Activated T-helper 1 cell treated with anti-CD3 and anti-CD28 coated beads, Interleukin-12 subunit alpha, Interleukin-12 subunit beta, Interleukin-2, Interleukin-4 antibody, amounts not matched to agents 30 ng/mL and 10 ng/mL and 1 ng/mL, durations not matched to agents 14 hours and 24 hours and 36 hours (primary cell): ENCODE measurements at places on chromosomes 1 and 21.

DNA sequence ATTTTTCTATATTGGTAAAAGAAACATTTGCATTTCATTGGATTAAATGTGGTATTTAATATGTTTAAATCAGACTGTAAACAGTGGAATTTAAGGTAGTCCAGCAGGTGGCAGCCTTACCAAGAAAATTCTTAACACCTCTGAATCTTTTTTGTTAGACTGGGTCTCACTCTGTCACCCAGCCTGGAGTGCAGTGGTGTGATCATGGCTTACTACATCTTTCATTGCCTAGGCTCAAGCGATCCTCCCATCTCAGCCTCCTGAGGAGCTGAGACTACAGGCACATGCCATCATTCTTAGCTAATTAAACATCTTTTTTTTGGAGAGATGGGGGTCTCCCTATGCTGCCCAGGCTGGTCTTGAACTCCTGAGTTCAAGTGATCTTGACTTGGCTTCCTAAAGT lies 98.8 kb downstream of the RABGAP1L start:
- DNase-seq: peak; percentile 6
- no peak overlapping the region for H3K27ac ChIP-seq
- H3K4me1 ChIP-seq: no peaks in the 10 kb centered on the region

GRCh38 chr1:3590139-3590763 lies 21.1 kb downstream of the MEGF6 start:
- H3K27ac ChIP-seq: no peak overlapping the region
- H3K4me3 ChIP-seq: no peak overlapping the region
- no peaks in the 10 kb centered on the region for H3K27me3 ChIP-seq
- no peak for DNase-seq
- no peaks in the 10 kb centered on the region for H3K36me3 ChIP-seq

- H3K36me3 ChIP-seq: no peaks in the 10 kb centered on the region
- DNase-seq: no peak
- no peaks in the 10 kb centered on the region for H3K27me3 ChIP-seq
These were observed 433.4 kb upstream of the CAMK1G start for GRCh38 chr1:209150114-209150513.

GRCh38 chr1:17045150-17045549 lies 8.7 kb downstream of the SDHB start:
- peaks cover 16% of the 10 kb centered on the region for H3K4me1 ChIP-seq
- H3K4me3 ChIP-seq: no peak overlapping the region
- H3K27ac ChIP-seq: no peak overlapping the region
- DNase-seq: no peak
- no peaks in the 10 kb centered on the region for H3K27me3 ChIP-seq

- H3K4me1 ChIP-seq: peaks cover 13% of the 10 kb centered on the region
- no peak overlapping the region for H3K27ac ChIP-seq
- no peaks in the 10 kb centered on the region for H3K36me3 ChIP-seq
These were observed 61.7 kb downstream of the ITSN1 start for GRCh38 chr21:33703750-33704606.

GRCh38 chr21:34795548-34796180 lies 126.9 kb downstream of the CLIC6 start:
- peaks cover 44% of the 10 kb centered on the region for H3K36me3 ChIP-seq
- H3K4me3 ChIP-seq: no peak overlapping the region
- no peak for DNase-seq
- no peaks in the 10 kb centered on the region for H3K4me1 ChIP-seq
- no peak overlapping the region for H3K27ac ChIP-seq
- H3K27me3 ChIP-seq: no peaks in the 10 kb centered on the region

- no peaks in the 10 kb centered on the region for H3K36me3 ChIP-seq
- no peaks in the 10 kb centered on the region for H3K4me1 ChIP-seq
- no peak for DNase-seq
- H3K4me3 ChIP-seq: no peak overlapping the region
- no peaks in the 10 kb centered on the region for H3K27me3 ChIP-seq
These were observed 325.1 kb downstream of the CAMTA1 start for GRCh38 chr1:7110321-7110720.

- H3K4me1 ChIP-seq: no peaks in the 10 kb centered on the region
- no peak for DNase-seq
- H3K27ac ChIP-seq: no peak overlapping the region
- no peak overlapping the region for H3K4me3 ChIP-seq
- no peaks in the 10 kb centered on the region for H3K27me3 ChIP-seq
- H3K36me3 ChIP-seq: peaks cover 4% of the 10 kb centered on the region
These were observed 41.7 kb downstream of the COQ8A start for GRCh38 chr1:226981838-226982237.

DNA sequence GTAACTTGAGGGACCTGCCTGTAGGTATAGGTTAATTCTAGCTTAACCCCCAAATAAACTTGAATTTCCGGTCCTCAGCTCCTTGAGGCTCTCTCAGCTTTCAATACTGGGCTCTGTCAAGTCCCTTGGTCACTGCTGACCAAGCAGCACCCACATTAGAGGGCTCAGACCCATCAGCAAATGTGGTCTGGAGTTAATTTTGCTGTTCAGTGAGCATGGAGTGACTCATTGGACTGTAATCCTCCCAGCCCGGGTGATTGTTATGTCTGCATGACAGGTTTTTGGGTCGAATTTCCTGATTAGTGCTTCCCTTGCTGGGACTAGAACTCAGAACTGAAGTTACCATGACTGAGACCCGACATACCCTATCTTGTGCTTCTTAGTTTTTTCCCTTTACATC lies 130.6 kb downstream of the URB2 start:
- no peak overlapping the region for H3K4me3 ChIP-seq
- no peak for DNase-seq
- peaks cover 2% of the 10 kb centered on the region for H3K27me3 ChIP-seq
- H3K27ac ChIP-seq: no peak overlapping the region
- H3K36me3 ChIP-seq: peaks cover 4% of the 10 kb centered on the region

DNA sequence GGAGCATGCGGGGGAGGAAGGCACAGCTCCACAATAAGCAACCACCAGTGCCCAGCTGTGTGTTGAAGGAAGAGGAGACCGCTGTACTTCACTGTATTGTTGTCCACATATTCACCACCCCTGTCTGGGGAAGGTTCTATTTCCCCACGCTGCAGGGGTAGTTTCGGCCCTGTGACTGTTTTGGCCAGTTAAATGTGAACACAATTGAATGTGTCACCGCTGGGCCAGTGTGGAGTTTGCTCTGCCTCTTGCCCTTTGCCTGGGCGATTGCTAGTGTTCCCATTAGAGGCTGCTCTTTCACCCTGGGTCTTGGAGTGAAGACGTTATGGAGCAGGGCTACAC lies 32.6 kb downstream of the UBE4B start:
- H3K36me3 ChIP-seq: no peaks in the 10 kb centered on the region
- no peaks in the 10 kb centered on the region for H3K27me3 ChIP-seq
- H3K27ac ChIP-seq: no peak overlapping the region
